ENCODE measurements at places on chromosomes 11 and 22. TPM values are rescaled to one million over a fixed set of nuclear protein-coding genes. Genes with fewer than 3 reads are reported as not detected.

- no peaks in the 10 kb centered on the region for H3K36me3 ChIP-seq
- peak within 1 kb of the TSS; percentile 81 for H3K4me3 ChIP-seq
- peaks cover 22% of the 10 kb centered on the region for H3K4me1 ChIP-seq
- H3K27ac ChIP-seq: peak within 1 kb of the TSS; percentile 89
- no peaks in the 10 kb centered on the region for H3K27me3 ChIP-seq
- peak; percentile 84 for DNase-seq
Observed at GRCh38 chr22:24951942-24952836, at the start of gene KIAA1671. KIAA1671 (plus strand) TSS chr22:24952716; CDS start chr22:25028000, 75,284 bp downstream.

Gene SLC22A8
- total RNA-seq: not detected

DNA sequence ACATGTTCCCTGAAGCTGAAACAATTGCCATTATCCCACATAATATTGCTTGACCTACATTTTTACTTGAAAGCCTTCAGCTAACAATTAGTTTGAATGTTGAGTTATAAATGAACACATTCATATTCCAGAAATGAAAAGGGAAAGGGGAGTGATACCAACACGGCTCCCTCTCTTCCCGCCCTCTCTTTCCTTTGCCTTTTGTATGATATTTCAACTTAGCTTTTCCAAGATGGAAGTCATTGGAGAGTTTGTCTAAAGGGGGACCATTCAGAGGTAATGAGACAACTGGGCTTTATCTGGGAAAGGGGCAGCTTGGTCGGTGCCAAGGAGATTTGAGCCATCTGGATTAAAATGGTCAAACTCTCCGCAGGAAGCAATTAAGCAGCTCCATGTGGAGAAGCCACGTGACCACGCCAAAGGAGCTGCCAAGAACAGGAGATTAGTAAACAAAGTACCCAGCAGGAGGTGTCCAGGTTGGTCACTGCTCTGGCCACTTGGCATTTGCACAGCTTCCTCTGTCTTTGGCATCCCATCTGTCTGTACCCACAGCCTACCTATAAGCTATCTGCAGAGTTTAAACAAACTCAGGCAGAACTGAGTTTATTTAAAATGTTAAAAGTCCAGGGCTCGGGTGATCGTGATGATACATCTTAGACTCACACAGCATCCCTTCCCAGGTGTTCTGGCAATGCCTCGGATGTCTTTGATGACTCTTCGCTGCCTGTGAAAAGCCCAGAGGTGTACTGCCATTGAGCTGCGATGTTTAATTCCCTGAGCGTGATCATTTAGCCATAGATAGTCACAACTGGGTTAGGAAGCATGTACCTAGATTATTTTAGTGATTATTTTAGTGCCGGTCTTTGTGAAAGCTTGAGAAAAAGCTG is 735.9 kb downstream of the NTM start:
- no peaks in the 10 kb centered on the region for H3K27me3 ChIP-seq
- no peak overlapping the region for H3K27ac ChIP-seq
- DNase-seq: no peak

Gene BBOX1
- total RNA-seq: not detected

DNA sequence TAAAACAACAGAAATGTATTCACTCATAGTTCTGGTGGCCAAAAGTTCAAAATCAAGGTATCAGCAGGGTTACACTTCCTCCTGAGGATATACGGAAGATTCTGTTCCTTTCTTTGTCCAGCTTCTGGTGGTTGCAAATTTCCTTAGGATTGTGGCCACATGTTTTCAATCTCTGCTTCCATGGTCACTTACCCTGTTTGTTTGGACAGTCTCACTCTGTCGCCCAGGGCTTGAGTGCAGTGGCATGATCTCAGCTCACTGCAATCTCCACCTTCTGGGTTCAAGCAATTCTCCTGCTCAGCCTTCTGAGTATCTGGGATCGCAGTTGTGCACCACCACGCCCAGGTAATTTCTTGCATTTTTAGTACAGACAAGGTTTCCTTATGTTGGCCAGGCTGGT is 534.3 kb downstream of the KCNA4 start:
- no peaks in the 10 kb centered on the region for H3K4me1 ChIP-seq
- H3K27me3 ChIP-seq: no peaks in the 10 kb centered on the region
- H3K27ac ChIP-seq: no peak overlapping the region
- H3K4me3 ChIP-seq: no peak overlapping the region

Gene CCDC116
- total RNA-seq: not detected

DNA sequence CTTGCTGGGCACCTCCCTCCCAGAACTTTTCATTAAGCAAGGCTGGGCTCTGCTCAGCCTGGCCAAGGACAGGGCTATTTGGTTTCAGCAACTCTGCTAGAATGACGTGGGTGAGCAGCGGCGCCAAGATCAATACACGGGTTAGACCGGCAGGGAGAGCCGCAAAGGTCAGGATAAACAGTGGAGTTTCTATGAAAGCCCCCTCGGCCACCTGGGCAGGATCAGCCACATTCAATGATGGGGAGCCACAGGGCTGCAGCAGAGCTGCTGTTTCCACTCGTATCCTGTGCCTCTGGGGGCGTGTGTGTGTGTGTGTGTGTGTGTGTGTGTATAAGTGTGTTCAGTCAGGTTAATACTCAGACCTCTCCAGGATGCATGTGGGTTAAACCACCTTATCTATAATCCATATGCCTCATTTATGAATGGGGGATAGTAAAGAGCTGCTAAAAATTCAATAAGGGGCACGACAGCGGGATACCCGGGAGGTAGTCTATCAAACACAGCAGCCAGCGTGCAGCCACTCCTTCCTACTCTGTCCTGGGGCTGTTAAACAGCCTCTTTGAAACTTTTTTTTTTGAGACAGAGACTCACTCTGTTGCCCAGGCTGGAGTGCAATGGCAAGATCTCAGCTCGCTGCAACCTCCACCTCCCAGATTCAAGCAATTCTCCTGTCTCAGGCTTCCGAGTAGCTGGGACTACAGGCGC is 34.8 kb downstream of the MYH9 start:
- no peak overlapping the region for H3K4me3 ChIP-seq
- H3K27ac ChIP-seq: no peak overlapping the region
- no peaks in the 10 kb centered on the region for H3K27me3 ChIP-seq
- 0 out of 2 replicates have a peak, but pooled peaks cover 3% of the 10 kb centered on the region for H3K36me3 ChIP-seq
- DNase-seq: no peak

DNA sequence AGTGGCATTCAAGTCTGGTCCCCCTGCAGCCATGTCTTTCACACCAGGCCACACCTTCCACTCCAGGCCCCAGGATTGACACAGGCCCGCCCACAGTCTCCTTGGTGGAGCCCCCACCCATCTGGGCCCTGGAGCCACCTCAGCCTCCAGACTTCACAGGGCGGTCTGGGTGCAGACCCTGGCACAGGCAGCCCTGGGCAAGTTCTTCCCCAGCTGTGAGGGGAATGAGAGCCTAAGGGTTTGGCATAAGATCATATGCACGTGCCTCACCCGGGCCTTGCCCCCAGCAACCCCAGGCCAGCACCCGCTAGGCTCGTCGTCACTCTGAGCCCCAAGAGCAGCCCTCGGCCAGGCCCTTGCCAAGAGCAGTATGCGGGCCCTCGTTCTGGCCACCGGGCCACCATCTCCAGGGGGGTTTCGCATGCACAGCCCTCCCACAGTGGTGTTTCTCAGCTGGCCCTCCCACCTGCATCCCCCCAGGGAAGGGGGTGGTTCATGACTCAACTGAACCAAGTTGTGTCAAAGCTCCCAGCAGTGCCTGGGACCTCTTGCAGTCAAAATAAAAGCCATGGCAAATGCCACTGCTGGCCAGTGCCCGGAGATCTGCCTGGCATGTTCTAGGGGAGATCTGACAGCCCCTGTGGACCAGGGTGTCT is 70.4 kb upstream of the KCNQ1OT1 start:
- DNase-seq: peak; percentile 14
- H3K4me3 ChIP-seq: no peak overlapping the region
- H3K27me3 ChIP-seq: peaks cover 27% of the 10 kb centered on the region
- peaks cover 4% of the 10 kb centered on the region for H3K4me1 ChIP-seq
- no peaks in the 10 kb centered on the region for H3K36me3 ChIP-seq
- no peak overlapping the region for H3K27ac ChIP-seq

DNA sequence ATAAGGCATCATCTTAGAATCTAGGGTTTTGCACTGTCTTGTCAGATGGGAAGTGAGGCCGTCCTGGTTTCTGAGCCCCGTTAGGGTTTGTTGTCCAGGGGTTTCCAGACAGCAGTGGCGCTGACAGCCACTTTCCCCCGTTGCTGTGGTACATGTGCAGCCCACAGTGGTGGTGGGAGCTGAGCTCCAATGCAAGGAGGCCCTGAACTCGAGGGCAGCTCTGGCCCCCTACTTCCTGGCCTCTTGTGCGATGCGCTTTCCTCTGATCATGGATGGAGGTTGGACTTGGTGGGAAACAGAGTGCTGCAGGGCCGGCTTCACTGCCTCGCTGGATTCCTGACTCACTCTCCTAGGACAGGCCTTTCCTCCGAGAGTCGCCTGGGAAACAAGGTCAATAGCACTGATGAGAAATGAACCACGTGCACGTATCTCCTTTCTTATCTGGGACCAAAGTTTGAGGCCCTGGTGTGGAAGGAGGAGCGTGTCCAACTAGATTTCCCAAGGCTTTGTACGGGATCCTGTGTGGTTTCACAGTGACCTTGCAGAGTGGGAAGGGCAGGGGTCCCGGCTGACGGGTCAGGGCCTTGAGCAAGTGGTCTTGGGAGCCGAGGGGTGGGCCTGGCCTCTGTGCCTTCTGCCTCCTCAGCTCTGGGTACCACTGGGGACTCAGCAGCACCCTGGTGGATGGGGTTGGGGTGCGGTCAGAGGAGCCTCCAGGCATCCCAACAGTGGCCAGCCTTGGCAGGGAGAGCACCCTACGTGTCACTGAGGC is 3.7 kb downstream of the PHRF1 start:
- peaks cover 15% of the 10 kb centered on the region for H3K36me3 ChIP-seq
- DNase-seq: no peak
- H3K27ac ChIP-seq: 0 out of 2 replicates have a peak overlapping the region, but pooled peaks have one; percentile 10
- no peak overlapping the region for H3K4me3 ChIP-seq

Gene IRAG1
- total RNA-seq: 2.7 TPM

Gene TTC36
- not detected for total RNA-seq

DNA sequence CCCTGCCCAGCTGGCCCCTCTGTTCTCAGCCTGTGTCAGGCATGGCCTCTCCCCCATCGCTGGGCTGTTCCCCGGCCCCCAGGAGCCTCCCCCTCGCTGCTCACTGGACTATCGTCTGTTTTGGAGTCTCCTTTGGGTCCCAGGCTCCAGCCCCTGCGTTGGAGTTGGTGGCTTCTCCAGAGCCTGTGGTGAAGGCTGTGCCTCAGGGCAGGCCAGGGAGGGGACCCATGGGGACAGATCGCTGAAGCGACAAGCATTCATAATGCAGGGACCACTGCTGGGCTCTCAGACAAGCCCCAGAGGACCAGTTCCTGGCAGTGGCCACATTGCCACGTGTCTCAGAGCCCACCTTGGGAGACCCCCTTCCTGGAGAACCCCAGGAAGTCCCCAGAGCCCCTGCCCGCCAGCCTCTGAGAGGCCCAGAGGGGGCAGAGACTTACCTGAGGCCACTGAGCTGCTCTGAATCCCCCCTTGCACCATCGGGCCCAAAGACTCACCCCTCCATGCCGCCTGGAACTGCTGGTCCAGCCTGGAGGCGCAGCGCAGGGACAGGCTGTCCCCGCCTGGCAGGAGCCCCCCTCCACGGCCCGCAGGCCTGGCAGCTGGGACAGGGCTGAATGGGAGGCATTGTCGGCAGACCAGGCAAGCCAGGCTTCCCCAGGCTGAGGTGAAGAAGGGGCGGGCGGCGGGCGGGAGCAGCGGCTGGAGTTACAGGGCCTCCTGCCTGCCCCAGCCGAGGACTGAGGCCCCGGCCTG is at the start of gene CHADL:
Gene CHADL (minus strand): TSS at position 555 of the 756 bp plus-strand sequence. CDS start 50 bp downstream, at position 505.
- H3K27me3 ChIP-seq: no peaks in the 10 kb centered on the region
- no peak for DNase-seq
- no peaks in the 10 kb centered on the region for H3K36me3 ChIP-seq
- peaks cover 15% of the 10 kb centered on the region for H3K4me1 ChIP-seq
- H3K27ac ChIP-seq: no peak within 1 kb of the TSS

DNA sequence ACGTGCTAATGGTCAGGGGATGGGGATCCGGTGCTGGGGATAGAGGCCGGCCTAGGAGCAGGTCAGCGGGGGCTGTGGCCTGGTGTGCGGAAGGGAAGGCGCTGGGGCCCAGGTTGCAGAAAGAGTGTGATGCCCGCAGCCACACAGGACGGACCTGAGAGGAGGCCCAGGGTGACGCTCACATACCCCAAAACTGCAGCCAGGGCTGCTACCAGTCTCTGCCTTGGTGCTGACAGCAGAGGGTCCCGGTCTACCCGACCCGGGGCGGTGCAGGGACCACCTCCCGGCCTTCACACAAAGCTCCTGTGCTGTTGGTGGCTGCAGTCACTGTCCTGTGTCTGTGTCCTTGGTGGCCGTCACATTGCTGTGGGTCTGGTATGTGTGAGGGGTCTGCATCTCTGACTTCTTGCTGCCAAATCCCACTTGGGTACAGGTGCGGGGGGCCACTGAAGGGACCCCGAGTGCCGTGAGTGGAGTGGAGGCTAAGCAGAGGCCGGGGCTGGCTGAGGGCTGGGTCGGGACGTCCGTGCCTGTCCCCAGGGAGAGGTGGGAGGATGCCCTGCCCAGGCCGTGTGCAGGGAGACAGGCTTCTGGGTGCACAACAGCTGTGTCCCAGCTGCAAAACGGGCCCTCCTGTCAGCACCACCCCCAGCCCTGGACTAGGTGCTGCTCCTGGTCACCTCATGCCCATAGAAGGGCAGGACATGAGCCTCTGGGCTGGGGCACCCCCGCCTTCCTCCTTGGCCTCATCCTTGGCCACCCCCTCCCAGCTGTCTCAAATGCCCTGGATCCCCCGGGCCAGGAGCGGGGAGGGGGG is 1.5 kb downstream of the LSP1 start:
- H3K27ac ChIP-seq: no peak overlapping the region
- H3K4me1 ChIP-seq: no peaks in the 10 kb centered on the region

Gene PNPLA5
- total RNA-seq: 8.2 TPM

GRCh38 chr11:62251698-62252097 is 9.7 kb downstream of the SCGB1D2 start:
- no peaks in the 10 kb centered on the region for H3K4me1 ChIP-seq
- DNase-seq: no peak
- no peak overlapping the region for H3K27ac ChIP-seq
- no peaks in the 10 kb centered on the region for H3K36me3 ChIP-seq
- H3K4me3 ChIP-seq: no peak overlapping the region

DNA sequence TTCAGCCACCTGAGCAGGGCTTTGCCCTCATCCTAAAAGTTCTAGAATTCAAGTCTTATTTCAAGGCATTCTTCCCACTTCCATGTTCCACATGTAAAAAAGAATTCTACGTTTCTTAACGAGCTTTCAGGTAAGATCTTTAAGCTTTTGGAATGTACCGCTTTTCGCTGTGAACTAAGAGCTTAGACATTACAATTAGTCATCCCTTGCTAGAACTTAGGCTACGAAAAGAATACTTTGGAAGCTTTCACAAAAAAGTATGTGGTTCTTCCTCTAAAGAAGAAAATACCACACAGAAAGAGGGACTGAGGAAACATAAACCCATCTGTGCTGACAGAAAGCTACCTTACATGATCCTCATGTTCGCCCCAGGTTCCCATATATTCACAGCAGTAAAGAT is 1.9 kb downstream of the NUMA1 start:
- no peak overlapping the region for H3K4me3 ChIP-seq
- DNase-seq: no peak
- H3K36me3 ChIP-seq: no peaks in the 10 kb centered on the region
- H3K27ac ChIP-seq: no peak overlapping the region
- no peaks in the 10 kb centered on the region for H3K4me1 ChIP-seq
- no peaks in the 10 kb centered on the region for H3K27me3 ChIP-seq

GRCh38 chr11:59754859-59755700 is at the start of gene STX3:
STX3 (plus strand) TSS chr11:59755376; CDS start chr11:59755606, 230 bp downstream.
- peak; percentile 85 for DNase-seq
- H3K4me3 ChIP-seq: peak within 1 kb of the TSS; percentile 90
- no peak within 1 kb of the TSS for H3K27ac ChIP-seq
- no peaks in the 10 kb centered on the region for H3K36me3 ChIP-seq
